ENCODE measurements at places on chromosomes 7 and 10. TPM values are rescaled to one million over a fixed set of nuclear protein-coding genes. Genes with fewer than 3 reads are reported as not detected.

The KLF14 gene
- total RNA-seq = not detected

The BTBD16 gene
- total RNA-seq = not detected

The CPEB3 gene
- total RNA-seq = 0.45 TPM

GRCh38 chr10:75295868-75296441 is 60.2 kb upstream of the COMTD1 start:
- DNase-seq = no peak

DNA sequence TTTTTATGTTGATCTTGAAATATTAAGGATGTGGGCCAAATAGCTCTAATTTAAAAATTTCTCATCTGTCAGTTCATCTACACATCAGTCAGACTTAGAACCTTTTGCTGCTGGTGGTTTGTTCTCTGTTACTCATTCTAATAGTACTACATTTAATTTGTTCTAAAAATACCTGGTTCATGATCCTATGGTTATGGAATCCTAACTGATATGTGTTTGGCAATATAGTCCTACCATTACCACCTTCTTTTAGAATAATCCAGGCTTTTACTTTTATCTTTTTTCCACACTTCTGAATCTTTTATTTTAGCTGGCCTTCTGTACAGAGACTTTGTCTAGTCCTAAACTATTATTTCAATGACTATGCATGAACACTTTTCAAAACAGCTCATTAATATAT is 116.9 kb downstream of the SVOPL start:
- DNase-seq = no peak

GRCh38 chr7:33554046-33554445 is 351.3 kb upstream of the BMPER start:
- peak; percentile 38 for DNase-seq

DNA sequence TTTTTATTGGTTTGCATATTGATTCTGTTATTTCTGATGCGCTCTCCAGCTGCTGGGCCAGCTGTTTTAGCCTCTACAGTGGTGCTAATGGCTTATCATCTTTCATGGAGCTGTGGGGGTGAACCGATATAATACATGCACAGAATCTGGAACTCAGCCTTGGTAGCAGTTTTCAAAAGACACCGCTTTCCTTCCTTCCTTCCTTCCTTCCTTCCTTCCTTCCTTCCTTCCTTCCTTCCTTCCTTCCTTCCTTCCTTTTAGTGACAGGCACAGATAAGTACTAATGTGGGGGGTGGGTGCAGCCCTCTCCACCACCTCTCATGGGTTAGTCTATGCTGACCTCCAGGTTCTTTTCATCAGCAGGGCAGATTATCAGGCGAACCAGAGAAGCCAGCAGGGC is 31.9 kb upstream of the C10orf53 start:
- no peak for DNase-seq

DNA sequence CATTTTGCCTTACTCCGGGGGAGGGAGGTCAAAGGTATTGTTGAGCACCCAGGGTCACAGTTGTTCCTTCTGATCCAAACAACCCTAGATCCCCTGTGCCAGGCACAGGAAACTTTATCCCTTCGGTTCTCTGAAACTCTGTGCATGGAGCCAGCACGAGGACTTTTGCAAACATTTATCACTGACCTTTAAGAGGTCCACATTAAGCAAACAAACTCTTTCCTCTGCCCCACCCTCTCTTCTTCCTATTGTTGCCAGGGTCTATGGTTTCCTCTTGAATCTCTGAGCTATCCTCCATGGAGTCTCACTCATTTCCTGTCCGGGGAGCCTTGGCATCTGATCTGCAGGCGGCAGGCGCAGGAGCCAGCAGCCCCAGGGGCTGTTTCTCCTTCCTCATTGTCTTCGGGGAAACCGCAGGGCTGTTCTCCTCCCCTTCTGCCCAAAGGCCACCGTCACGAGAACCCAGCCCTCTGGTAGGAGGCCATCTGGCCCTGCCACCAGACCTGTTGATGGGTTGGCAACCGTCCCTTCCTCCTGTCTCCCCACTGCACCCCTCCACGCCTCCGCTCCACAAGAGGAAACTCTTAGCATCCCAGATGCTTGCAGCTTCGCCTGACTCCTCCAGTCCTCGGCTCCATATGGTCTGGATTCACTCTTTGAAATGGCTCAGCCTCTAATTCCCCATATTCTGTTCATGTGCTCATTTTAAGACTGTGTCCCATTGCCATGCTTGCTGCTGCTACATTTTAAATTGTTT is 327.3 kb upstream of the NRP1 start:
- no peak for DNase-seq

All from LHCN-M2 (cell line).